ENCODE measurements at places on chromosomes 16 and 17.

DNA sequence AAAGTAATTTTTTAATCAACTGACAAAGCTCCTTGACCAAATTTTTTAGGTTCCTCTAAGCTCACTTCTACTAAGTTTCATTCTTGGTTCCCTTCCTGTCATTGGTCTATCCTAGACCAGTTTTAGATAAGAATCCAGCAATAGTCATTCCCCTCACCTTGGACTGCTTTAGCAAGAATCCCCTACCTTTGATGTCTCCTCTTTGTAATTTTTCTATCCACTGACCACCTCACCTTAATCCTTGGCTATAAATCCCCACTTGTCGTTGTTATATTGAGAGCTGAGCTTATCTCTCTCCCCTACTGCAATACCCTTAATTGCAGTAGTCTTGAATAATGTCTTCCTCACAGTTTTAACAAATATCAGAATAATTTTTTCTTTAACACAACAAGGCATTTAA is 107.2 kb downstream of the USP32 start:
- no peak for DNase-seq

DNA sequence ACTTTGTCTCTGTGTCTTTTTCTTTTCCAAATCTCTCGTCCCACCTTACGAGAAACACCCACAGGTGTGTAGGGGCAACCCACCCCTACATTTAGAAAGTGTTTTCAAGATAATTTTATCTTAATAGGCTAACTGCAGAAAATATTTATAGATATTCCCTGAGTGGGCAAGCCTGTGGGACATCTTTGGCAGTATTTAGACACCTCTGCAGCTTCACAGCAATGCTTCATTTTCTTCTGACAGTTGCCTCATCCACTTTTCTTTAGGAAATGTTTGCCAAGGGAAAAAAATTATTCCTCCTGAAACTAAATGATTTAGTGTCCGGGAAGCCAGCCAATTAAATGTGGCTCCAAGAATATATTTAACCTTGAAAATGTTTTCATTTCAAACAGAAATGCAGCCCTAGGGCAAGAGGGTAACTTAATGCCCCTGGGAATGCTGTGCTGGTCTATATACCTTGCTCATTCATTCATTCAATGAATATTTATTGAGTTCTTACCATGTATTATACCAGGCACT is 290.4 kb downstream of the ABCC12 start:
- DNase-seq, result no peak

DNA sequence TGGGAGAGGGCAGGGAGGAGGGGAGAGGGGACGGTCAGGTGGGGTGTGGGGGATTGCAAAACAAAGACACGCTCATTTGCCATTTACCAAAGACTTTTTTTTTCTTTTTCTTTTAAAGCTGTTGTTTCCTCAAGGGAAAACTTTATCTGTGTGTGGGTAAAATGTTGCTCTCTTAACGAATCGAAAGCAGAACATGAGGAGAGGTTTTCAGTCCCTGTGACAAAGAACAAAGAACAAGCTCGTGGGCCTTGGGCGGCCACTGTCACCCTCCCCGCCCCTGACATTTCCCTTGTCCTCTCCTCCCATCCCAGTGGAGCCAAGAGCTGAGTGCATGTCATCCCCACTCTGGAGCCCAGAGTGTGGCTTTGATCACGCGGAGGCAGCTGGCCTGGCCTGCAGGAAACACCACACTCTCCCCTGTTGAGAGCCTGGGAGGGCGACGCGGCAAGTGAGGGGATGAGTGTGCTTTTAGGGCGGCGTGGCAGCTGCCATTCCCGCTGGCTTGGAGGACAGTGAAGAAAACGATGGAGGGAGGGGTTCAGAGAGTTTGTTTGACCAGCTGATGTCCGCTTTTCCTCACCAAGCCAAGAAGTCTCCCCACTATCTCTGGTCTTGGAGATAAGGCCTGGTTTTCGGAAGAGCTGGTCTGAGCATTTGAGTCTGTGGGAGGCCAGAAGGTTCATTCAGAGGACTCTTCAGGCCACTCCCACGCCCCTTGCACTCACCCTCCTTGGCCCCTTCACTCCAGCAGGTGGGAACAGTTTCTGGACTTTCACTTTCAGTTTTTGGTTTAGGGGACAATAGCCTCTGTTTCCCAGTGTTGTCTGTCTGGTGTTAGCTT is 11.4 kb downstream of the CCR7 start:
- DNase-seq, result peak; percentile 94

DNA sequence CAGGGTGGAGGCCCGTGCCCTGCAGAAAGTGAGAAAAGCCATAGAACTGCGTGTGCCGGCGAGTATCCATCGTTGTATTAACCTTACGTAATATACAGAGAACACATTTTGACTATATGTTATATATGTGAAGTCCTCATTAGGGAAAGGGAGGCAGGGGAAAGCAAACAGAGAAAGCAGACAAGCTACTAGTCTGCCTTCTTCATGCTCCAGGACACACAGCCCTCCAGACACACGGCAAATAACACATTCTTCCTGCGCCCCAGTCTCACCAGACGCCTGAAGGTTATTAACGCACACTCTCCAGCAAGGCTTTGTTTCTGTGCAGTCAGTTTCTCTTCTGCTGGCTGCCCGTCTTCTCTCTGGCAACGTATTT is 28.8 kb downstream of the PRDM7 start:
- no peak for DNase-seq

GRCh38 chr17:41490000-41490990 is 585 bp upstream of the KRT36 start:
- DNase-seq, result no peak

DNA sequence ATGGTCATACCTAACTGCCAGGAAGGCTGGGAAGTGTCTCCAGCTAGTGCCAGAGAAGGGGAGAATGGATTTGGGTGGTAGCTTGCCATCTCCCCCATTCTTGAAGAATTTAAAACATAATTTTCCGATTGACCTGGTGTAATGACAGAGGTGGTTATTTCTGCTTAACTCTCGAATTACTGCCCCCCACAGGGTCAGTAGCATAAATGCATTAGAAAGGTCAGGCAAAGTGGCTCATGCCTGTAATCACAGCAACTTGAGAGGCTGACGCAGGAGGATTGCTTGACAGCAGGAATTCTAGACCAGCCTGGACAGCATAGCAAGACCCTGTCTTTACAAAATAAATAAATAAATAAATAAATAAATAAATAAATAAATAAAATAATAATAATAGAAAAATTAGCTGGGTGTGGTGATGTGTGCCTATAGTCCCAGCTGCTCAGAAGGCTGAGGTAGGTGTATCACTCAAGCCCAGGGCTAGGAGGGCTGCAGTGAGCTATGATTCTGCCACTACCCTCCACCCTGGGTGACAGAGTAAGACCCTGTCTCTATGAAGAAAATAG is 27.5 kb downstream of the TMC7 start:
- no peak for DNase-seq

GRCh38 chr17:29807520-29808361 is 122.3 kb downstream of the SSH2 start:
- DNase-seq, result peak; percentile 52

GRCh38 chr16:1102921-1103635 is 7.0 kb upstream of the C1QTNF8 start:
- DNase-seq, result no peak

DNA sequence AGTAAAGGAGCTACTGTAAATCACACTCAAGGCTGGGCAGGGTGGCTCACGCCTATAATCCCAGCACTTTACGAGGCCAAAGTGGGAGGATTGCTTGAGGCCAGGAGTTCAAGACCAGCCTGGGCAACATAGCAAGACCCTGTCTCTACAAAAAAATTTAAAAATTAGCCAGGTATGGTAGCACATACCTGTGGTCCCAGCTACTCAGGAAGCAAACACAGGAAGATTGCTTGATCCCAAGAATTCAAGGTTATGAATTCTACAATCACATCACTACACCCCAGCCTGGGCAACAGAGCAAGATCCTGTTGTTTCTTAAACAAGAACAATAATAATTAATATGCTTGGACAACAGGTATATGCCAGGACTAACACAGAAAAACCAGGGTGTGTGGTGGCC is 13.2 kb downstream of the RHBDL3 start:
- DNase-seq, result no peak

DNA sequence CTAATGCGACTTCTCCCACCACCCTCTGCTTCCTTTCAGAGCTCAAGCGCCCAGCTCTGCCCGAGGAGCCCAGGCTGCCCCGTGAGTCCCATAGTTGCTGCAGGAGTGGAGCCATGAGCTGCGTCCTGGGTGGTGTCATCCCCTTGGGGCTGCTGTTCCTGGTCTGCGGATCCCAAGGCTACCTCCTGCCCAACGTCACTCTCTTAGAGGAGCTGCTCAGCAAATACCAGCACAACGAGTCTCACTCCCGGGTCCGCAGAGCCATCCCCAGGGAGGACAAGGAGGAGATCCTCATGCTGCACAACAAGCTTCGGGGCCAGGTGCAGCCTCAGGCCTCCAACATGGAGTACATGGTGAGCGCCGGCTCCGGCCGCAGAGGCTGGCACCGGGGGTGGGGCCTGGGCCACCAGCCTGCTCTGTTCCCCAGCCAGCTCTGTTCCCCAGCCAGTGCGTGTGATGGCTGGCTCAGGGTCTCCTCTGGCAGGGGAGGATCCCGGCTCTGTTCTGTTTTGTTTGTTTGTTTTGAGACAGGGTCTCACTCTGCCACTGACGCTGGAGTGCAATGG is 18.7 kb downstream of the CRISPLD2 start:
- DNase-seq, result no peak

GRCh38 chr17:27991462-27991993 is 50.9 kb upstream of the NLK start:
- DNase-seq, result no peak

DNA sequence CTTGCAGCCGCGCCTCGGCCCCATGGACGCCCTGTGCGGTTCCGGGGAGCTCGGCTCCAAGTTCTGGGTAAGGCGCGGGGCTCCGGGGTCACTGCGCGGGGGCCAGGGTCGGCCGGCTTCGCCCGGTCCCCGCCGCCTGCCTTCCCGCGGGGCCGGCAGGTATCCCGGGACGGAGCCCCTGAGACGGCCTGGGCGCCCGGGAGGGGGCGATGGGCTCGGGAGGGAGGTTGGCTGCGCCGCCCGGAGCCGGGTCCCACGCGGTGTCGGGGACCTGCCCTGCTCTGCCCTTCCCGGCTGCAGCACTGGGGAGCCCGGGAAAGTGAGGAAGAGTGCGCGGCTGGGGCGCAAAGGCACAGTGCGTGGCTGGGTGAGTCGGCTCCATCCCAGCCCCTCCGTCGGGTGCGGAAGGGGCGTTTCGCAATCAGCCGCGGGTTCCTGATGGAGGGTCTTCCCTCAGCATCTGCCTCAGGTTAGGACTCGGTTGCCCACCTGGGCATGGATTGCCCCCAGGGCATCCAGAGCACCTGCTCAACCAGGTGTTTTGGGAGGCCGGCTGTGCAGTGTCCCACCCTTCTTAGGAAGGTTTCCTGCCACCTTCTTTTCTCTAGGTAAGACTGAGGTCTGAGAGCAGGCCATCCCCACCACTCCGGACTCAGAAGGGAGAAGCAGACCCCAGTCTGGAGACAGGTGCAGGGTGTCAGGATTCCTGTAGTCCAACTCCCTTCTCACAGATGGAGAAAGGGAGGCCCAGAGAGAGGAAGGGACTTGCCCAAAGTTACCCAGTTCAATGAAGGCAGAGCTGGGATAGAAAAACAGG is 442 bp downstream of the ABCC3 start:
- no peak for DNase-seq

- no peak for DNase-seq
Observed at GRCh38 chr16:4674926-4675530, 18.3 kb upstream of the NUDT16L1 start.

GRCh38 chr16:60329108-60329507 is 1595.0 kb upstream of the GOT2 start:
- no peak for DNase-seq

DNA sequence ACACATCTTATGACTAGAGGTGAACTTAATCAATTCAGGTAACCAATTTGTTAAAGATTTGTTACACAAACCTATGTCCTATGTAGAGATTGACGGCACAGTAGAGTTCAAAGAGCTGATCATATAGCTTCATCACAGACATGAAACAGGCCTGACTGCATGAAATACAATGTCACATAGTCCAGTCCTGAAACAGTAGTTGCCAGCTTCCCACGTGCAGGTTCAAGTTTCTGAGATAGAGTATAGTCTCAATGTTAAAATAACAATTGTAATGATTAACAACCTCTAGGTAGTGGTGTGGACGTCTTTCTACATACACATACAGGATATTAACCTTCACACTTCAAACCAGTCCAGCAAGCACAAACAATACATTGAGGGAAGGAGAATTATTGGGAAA is 640.7 kb upstream of the SOX9 start:
- DNase-seq, result no peak

GRCh38 chr17:3964203-3965117 is at the start of gene ATP2A3:
Gene ATP2A3 (minus strand): TSS chr17:3964437. CDS start chr17:3964291, 146 bp downstream.
- no peak for DNase-seq

DNA sequence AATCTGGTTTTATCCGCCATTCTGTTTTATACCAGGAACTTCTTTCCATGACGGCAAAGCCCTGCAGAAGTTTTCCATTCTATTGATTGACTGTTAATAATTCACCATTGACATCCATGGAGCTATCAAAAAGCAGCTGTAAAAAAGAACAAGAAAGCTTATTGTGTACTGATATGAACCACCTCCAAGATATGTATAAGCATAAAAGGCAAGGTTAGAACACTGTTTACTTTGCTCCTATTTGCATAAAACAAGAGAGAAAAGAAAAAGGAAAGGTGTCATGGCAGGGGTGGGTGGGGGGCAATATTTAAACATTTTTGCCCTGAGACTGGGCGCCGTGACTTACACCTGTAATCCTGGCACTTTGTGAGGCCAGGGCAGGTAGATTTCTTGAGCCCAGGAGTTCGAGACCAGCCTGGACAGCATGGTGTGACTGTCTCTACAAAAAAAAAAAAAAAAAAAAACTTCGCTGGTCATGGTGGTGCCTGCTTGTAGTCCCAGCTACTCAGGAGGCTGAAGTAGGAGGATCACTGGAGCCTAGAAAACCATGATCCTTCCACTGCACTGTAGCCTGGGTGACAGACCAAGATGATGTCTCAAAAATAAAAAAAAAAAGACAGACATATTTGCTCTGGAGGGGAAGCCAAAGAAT is 52.5 kb downstream of the TMEM114 start:
- DNase-seq, result no peak

- no peak for DNase-seq
Observed at GRCh38 chr17:70276906-70277305, 107.6 kb downstream of the KCNJ2 start.

GRCh38 chr16:10622036-10622921 is 41.9 kb upstream of the EMP2 start:
- DNase-seq, result no peak

DNA sequence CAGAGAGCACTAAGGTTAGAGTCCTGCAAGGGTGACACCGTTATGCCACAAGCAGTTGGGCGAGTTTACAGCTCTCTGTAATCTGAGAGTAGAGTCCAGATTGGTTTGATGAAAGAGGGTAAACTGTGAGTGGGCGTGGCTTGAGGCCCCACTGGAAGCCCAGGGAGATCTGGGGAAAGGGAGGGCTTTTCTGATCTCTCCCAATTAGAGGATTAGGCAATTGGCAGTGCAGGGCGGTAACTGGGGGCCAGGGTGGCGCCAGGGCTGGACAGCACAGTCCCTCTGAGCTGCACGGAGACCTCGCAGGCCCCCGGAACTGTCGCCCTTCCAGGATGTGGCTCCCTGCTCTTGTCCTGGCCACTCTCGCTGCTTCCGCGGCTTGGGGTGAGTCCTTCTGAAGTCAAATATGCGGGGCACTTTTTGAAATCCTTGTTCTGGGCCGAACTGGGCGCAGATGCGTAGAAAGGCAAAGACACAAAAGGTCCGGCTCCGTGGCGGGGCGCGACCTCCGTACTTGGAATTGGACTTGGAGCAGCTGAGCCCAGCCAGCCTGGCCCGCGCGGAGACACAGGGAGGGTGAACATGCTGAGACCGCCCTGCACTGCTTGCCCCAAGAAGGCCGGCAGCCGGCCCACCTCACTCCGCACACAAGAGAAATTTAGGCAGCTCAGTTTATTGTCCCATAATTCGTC is 72.4 kb downstream of the CES1 start:
- peak; percentile 19 for DNase-seq

All from fibroblast of gingiva (primary cell).